ENCODE measurements at places on chromosomes 6 and 20.

- DNase-seq: no peak
These were observed 308.1 kb downstream of the FOXC1 start for GRCh38 chr6:1917626-1918371.

GRCh38 chr6:41967312-41968287, 26.0 kb upstream of the CCND3 start:
- no peak for DNase-seq

DNA sequence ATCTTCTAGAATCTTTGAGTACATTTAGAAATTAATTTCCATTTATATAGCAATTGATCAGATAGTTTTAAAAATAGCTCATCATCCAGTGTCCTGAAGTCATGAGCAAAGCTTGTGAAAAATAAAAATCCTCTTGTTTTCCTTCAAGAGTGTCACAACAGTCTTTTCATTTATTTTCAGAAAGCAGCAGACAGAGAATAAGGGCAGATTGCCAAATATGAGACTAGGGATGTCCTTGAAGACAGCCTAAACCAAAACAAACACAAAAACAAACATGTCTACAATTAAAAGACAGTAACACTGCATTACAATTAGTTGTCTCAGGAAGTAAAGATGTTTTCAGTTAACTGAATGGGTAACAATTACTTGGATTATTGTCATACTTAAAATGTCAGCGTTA, 682.8 kb downstream of the TFAP2A start:
- DNase-seq: peak; percentile 35

- DNase-seq: no peak
These were observed 3.5 kb upstream of the ADAM33 start for GRCh38 chr20:3685341-3685740.

GRCh38 chr6:24909241-24910216, 26.2 kb downstream of the RIPOR2 start:
- no peak for DNase-seq

DNA sequence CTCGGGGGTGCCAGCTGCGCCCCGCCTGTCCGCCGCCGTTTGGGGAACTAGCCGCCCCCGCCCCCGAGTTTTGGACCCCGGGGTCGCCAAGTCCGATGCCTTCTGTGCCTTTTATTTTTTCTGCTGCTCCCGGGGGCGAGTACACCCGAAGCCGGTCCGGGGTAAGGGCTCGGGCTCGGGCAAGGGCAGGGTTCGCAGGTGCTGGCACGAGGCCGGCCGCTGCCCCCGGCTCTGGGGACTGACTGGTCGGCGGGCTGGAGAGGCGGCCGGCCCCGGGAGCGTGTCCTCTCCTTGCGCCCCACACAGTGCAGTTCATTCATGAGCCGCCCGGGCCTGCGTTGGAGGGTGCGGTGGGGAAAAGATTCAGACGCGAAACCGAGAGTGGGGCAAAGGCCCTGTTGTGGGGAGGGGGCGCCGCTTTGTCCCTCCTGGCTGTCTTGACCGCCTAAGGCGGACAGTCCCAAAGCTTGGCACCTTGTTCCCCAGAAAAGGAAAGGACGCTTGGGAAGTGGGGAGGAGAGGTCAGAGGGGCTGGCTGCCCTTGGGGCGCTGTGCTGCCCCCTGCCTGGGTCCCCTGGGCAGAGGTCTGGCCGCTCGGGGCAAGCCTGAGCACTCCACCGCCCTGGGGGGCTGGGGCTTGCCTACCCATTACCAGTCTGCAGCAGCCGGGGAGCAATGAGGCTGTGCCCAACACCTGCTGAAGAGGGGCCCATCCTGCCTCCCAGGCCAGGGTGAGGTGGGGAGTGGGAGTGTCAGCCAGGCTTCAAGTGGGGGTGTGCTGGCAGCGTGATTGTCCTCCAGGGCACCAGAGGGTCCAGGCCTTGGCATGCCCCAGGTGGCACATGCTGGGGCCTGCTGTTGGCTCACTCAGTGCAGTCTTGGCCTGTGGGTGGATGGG, 915 bp downstream of the TMEM63B start:
- no peak for DNase-seq

GRCh38 chr6:68958327-68958726, 323.2 kb downstream of the ADGRB3 start:
- no peak for DNase-seq

DNA sequence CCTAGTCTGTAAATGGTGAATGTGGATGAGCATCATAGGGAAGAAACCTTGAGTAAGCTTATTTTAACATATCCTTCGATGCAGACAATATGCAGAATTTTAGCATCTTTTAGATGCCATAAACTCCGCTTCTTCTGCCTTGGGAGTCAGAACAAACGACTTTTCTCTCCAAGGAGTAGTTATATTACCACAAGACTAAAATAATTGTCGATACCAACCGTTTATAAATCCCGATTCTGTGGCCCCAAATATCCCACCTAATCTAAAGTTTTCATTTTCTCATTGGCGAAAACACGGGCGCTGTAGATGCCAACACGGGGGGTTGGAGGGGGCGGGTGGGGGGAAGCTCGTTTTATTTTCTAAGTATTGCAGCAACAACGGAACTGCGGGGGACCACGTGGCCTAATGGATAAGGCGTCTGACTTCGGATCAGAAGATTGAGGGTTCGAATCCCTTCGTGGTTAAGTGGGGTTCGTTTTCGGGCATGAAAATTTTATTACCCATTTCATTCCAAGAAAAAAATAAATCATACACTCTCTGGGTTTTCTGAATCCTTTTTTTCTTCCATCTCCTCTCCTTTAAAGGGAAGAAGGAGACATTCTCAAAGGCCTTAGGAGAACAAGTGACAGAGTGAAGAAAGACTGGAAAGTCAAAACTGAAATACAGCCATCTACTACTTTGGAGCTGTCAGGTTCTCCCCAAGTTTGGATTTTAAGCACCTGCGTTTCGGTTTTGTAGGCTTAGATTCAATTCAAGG, 65.5 kb upstream of the BTN3A2 start:
- no peak for DNase-seq

DNA sequence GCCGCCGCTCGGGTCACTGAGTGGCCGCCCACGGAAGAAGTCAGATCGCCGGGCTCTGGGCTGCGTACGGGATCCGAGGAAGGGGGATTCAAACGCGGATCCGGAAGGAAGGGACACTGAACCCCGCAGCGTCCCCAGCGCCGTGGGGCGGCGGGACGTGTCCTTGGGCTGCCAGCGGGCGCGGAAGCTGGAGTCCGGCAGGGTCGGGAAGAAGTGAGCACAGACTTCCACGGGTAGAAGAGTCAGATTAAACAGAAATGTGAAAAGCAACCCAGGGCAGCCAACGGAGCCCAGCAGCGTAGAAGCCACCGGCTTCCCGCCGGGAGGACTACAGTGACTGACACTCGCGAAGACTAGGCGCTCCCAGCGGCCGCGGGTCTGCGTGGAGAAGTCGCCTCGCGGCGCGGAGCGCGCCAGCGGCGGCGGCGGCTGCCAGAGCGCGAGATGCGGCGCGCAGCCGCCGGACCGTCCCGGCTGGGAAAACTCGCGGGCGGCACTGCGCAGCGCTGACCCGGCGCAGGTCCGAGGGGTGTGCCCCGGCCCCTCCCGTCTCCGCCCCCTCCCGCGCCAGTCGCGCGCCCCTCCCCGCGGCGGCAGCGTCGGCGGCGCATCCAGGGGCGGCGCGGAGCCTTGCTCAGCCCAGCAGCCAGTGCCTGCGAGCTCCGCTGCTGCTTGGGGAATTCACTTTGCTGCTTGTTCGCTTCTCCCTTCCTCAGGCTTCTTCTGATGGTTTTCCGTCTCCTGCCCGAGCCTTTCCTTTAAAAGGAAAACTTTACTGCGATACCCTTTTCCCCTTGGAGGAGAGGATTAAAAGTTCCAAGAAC, at the start of gene SAMD5:
TSS of gene SAMD5 (plus strand) at position 649 of the 824 bp plus-strand sequence. CDS start 239 bp downstream, outside the sequence.
- DNase-seq: peak; percentile 71

GRCh38 chr6:50815436-50816114, 3.1 kb upstream of the TFAP2B start:
- no peak for DNase-seq

GRCh38 chr20:58743929-58744534, 51.4 kb downstream of the NPEPL1 start:
- DNase-seq: no peak

Measured in renal pelvis (tissue), 12 donors.